Stimulated activated CD4-positive, alpha-beta T cell treated with anti-CD3 and anti-CD28 coated beads, Interleukin-4, amount 100 ng/mL, for 4 hours (primary cell): ENCODE measurements at places on chromosomes 3 and 15.

GRCh38 chr15:60162968-60163355, 158.9 kb downstream of the FOXB1 start:
- no peak for DNase-seq

- DNase-seq, result no peak
These were observed 4.3 kb downstream of the MASP1 start for GRCh38 chr3:187287256-187287655.

GRCh38 chr15:48650931-48651330, 5.4 kb upstream of the FBN1 start:
- no peak for DNase-seq

DNA sequence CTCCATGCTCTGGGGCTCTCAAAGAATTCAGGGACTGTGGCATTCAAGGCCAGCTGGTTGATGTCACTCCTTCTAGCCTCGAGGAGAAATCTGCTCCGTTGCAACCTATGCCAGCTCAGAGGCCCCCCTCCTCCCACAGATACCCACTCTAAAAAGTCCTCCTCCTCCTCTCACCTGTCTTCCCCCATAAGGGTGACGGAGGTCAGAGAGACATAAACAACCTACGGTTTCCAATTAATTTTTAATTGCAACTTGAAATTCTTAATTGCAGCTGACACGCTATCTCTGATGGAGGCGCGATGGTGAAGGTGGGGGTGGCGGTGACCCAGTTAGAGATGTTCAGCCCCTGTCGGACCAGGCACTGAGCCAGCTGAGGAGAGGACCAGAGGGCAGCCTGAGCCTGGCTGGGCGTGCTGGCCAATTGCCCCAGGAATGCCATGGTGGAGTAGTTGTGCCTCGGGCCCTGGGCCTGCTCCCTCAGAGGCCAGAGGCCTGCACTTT, 43.2 kb upstream of the INSYN1 start:
- DNase-seq, result no peak

DNA sequence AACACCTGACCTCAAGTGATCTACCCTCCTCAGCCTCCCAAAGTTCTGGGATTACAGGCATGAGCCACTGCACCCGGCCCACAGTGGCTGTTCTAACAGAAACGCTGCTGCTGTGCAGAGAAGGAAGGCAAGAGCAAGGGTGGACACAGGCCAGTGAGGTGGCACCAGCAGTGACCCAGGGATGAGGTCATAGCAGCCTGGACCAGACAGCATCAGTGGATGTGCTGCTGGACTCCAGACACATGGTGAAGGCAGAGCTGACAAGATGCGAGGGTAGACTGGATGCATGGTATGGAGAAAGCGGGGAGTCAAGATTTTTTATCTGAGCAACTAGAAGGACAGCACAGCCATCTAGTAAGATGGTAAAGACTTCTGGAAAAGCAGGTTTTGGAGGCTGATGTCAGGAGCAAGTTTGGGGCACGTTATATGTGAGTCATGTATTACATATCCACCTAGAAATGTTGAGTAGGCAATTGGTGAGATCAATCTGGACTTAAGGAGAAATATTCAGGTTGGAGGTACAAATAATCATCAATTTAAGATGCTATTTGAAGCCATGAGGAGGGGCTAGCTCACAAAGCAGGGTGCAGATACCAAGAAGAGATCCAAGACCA, 22.1 kb upstream of the TJP1 start:
- no peak for DNase-seq

- no peak for DNase-seq
These were observed 9.9 kb downstream of the C3orf22 start for GRCh38 chr3:126548556-126549466.

DNA sequence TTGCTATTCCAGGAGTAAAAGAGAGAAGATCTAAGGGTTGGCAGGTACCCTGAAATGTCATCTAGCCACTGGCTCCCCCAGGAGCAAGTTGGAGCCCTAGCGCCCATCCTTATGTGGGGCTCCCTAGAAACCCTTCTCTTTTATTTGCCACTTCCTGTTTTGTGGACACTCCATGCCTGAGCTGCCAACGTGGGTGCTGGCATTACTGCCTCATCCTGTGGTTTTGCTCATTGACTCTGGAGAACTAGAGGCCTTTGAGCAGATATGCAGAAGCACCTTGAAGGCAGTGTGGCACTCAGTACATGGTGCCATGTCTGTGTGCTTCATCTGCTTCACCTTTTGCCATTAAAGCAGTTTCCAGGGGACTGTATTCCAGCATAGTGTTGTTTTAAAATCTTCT, 8.1 kb downstream of the EDEM1 start:
- DNase-seq, result peak; percentile 22

DNA sequence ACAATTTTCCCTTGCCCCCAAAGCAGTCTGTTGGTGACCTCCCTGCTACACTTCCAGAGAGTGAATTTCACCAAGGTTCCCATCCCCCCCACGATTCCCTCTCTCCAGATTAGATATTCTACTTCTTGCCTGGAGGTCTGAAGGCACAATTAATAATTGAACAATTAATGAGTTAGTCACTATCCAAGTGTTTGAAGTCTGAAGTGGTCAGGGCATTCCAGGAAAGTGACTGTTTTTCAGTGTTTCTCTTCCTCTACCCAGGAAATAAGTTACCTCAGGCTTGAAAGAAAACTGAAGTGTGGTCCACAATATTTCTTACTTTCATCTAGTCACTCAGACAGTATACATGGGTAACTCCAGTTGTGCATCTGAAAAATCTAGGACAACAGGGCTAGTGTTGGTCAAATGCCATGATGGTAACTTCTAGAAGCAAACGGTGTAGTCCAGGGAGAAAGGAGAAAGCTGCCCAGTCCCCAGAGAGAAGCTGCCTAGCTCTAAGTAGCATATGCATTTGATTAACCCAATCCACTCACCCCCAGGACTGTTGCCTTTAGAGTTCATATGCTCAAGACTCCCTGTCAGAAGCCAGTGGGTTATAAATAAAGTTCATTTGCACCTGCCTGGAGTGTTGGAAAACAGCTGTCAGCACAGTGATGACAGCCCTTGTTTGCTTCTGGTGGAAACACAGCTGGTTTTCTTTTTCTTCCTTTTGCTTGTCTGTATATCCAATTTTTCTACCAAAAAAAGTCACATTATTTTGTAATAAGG, 2.3 kb upstream of the TM4SF4 start:
- DNase-seq, result no peak

DNA sequence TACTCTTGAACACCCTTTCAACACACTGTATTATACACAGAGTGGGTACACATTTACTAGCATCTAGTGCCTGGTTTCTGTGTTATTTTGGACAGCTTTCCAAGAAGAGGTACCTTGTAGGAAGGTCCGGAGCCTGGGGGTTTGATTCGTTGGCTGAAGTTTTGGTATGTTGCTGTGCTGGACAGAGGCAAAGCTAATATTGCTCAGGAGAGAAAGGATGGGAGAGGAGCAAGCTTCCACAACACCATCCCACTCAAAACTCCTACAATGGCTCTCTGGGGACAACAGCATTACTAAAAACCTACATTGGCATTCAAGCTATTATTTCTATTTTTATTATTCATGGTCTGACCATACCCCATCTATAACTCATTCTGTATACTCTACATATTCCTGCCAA, 1.1 kb upstream of the LYSMD2 start:
- no peak for DNase-seq

GRCh38 chr3:108241146-108241545, 18.9 kb upstream of the IFT57 start:
- DNase-seq, result no peak

DNA sequence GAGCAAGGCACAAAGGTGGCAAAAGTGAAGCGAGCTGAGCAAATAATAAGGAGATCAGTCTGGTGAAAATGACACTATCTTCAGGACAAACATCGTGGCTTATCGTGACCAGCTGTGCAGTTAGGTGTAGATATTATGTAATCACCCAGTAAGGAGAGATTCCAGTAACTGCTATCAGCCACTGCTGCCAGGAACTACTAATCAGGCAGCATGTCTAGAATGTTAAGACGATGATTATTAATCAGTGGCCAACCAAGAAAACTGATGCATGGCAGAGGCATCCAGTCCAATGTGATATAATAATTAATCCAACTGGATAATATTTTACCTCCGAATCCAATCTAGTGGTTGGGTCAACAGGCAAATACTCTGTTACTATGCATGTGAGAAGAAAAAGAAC, 252.7 kb upstream of the ZPLD1 start:
- DNase-seq, result no peak

DNA sequence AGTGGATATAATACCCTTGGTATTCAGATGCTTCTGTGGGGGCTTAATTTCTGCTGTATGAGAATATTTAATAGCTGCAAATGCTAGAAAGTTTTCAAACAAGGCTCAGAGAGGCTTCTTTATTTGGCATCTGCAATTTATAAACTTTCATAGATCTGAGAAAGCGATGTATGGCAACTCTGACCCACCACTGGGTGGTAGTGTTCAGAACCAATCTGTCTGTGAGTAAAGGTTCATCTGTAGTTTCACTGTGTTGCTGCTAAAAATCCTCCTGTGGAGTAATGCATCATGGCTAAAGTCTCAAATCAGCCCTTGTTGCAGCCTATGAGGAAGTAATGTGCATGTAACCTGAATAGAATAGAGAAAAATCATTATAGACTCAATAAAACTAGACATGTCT, 47.4 kb downstream of the CLSTN2 start:
- DNase-seq, result no peak

DNA sequence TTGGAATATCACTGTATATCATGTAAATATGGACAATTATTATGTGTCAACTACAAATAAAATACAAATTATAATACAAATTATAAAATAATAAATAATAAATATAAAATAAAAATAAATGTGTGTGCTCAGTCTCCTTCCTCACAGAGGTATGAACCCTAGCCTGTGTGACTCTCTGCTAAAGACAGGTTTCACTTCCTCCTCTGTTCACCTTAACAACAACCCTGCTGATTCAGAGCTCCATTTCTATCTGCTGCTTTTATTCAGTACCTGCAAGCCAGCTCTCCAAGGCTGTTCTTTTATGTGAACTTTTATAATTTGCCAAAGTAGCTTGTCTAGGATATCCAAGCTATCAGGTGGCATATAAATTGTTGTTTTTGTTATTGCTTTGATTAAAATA, 610.7 kb upstream of the GRM7 start:
- DNase-seq, result no peak

DNA sequence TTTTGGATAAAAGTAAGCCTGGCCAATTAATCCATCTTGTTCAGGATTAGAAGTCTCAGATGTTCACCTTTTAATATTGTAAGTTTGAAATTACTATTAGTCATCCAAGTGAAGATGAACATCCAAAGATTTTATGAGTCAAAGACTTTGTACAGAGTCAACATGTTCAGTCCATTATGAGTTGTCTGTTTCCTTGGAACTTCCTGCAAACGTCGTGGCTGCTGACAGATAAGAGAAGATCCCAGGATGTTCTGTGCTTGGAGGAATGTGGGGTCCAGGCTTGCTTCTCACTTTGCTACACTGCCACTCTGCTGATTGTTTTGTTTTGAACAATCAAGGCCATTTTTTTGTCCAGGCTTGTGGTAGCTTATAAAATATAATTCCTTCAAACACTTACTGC, 74.3 kb upstream of the SLCO2A1 start:
- DNase-seq, result no peak

GRCh38 chr3:14177580-14178246, 688 bp downstream of the XPC start:
- no peak for DNase-seq

DNA sequence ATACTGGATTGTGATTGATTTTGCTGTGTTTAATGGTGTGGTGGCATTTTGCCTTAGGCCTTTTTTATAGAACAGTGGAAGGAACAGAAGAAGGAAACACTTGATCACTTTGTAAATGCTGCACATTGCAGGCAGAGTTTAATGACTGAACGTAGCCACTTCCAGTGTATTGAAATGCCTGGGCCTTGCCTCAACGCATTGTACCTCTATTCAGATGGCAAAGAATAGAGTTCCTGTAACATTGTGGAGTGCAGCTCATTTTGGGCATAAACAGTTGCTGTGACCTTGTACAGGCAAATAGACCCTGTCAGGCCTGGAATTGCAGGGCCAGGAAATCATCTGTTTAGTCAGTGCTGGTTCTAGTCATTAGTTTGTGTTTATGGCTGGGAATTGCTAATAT, 225.0 kb downstream of the EPHA3 start:
- DNase-seq, result no peak

DNA sequence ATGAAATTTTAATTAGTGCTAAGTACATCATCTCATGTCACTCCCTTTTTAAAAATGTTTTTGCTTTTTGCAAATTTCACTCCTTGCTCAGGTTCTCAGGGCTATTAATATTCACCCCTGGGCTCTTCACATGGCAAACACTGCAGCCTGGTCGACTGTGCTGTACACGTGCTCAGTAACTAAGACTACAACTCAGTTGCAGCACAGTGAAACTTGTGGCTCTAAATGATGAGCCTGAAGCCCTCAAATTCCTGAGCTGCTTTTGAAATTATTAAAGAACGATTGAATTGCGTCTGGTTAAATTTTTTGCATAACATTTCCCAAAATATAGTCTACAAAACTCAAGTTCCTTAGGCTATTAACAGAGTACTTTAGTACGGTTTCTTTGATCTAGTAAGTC, 159.3 kb upstream of the C2CD4B start:
- DNase-seq, result no peak

GRCh38 chr3:180036092-180036670, 556 bp downstream of the PEX5L start:
- DNase-seq, result no peak

DNA sequence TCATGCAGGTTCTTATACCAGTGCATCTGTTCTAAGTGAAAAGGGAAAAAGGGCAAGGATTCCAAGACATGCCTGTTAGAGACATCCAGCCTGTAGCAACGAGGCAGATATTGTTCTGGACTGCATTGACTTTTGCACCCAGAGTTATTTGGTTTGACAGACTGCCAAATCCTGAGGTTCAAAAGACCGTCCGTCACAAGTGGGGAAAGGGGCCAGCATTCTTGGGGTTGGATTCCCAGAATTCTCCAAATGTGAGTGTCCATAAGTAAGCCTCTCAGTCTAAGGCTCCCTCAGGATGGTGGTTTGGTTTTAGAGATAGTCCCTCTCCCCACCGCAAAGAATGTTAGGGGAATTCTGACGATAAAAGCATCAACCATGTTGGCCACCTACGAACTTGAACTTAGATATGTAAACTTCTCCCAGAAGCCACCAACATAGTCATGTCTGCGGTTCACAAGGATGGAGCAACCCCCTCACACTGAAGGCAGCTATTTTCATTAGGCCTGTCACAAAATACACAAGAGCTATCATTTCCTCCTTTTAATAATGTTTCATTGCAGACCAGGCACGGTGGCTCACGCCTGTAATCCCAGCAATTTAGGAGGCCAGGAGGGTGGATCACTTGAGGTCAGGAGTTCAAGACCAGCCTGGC, 13.6 kb upstream of the LACTB start:
- no peak for DNase-seq
